HepG2 (cell line): ENCODE measurements at places on chromosomes 12 and 14.
A peak's percentile ranks its signal among the peaks of the same experiment; 100 is the strongest.

DNA sequence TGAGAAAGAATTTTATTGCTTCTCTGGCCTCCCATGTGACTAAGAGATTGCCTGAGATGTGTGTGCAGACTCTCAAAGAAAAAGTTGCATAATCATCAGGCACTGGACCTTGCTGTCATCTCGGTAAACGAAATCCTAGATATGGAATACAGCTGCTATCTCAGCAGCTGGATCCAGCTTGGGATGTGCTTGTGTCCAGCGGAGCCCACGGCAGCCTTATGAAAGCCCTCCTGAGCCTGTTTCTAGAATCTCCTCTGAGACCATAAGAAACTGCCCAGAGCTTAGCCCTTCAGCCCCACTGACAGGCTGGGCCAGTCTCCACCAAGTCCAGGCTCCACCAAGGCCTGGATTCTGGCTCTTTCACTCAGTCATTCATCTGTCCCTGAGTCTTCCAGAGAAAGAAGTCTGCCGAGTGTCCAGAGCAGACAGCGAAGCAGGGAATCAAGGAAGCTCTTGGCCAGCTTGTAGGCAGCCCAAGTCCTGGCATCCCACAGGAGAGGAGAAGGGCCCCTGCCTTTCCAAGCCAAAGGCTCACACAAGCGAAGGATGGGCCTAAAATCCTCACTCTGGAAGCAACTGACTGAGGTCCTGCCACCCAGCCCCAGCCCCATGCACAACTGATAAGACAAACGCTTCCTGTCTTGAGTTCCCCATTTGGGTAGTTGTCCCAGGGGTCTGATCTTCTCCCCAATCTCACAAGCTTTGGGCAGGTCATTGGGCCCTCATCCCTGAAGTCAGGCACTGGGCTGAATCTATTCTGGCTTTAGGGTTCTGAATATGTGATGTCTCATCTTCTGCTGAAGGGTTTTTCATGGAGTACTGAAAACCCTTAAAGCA, 97.8 kb downstream of the SEC23A start:
- no peak for DNase-seq

DNA sequence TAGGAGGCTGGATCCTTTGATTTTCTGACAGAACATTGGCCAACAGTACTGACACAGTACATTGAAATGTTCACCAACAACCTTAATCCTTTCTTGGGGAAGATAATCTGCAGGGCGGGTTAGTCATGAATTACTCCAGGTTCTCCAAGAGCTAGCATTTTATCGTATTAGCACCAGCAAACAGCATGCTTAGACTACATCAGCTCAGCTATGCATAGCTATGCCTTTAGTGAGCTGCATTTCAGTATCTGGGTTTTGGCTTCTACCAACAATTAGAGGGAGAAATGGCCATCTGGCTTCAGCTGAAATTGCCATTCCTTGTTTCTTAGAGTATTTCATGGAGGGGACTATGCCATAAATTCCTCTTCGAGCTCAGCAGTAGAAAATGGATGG, 33.8 kb downstream of the SAMD4A start:
- no peak for DNase-seq

DNA sequence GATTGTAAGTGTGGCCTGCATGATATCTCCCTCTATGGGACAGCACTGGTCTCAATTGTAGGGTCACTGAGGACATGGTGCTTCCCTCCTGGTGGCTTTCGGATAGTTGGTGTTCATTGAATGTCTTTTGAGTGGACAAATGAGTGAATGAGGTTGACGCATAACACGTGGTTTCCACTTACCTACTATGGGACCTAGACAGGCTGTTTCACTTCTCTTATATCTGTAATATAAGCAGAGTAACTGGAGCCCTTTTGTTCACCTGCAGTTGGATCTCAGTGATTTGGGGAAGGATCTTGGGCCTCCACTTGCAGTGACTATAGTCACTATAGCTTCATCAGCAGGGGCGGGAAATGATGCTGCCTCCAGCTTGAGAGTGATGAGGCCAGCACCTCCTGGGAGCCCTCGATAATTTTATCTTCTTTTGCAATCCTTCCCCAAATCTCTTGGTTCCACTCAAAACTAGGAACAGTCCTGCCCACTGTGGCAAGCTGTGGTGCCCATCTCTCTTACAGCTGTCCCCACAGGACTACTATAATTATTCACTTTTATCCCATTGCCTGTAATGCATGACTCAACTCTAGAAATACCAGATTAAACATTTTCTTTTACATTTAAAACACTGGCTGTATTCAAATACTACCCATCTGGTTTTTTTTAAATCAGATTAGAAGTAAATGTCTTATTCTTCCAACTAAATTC, 242.9 kb downstream of the CHST11 start:
- DNase-seq: no peak

DNA sequence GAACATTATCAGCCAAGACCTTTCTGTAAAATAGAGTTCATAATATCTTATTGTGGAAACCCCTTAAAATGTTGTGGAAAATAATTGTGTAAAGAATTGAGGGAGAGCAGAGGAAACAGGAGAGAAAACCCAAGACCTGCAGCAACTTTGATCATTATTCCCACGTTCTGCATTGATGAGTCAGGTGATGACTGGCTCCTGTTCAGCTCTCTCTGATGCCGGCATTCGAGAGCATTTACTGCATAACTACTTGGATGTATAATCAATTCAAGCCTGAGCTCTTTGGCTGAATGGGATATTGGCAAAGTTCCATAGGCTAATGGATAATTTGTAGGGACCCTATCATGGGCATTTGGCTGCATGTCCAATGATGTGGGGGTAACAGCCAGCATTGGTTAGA, 176.3 kb upstream of the ARID2 start:
- DNase-seq: no peak

GRCh38 chr12:24838531-24838950, 110.4 kb downstream of the BCAT1 start:
- no peak for DNase-seq

DNA sequence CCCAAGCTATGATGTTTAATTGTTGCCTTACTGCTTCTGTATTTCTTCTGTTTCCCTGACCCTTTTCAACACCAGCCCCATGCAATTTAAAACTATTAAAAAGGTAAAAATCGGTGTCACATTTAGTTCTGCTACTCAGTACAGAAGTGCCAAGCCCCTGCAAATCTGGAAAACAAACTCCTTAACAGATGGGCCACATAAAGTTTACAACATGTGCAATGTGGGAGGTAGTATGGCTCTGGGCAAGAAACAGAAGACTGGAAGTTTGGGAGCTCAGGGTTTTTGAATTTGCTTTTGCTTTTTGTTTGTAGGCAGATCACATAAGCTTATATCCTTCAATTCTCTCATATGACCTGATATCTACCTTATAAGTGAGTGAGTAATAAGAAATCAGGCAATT, 404.0 kb upstream of the ATP2B1 start:
- no peak for DNase-seq

- DNase-seq: no peak
Observed at GRCh38 chr12:3036901-3037600, 40.1 kb upstream of the TSPAN9 start.

- no peak for DNase-seq
Observed at GRCh38 chr12:90896164-90896563, 58.8 kb downstream of the CCER1 start.

DNA sequence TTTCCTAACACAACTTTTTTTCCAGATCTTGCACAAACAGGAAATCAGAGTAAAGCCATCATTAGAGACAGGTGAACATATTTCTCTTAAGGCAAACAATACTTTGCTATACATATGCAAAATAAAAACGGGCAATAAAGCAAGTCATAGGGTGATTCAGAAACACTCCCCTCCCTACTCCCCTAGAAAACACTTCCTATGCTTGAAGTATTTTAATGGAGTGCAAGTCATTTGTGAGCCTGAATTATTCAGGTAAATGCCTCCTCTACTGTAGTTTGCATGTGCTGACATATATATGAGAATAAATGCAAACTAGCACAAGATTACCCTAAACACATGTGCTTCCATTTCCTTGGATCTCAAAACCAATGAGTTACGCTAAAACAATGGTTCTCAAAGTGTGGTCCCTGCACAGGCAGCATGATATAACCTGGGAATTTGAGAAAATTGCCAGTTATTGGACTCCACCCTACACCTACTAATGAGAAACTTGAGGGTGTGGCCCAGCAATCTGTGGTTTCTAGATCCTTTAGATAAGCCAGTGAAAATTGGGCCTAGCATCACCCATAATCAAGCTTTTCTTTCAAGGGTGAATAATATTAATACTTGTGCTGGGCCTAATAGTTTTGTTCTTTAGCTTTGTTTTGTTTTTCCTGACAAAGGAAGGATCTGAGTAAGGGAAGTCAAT, 159.7 kb upstream of the BMP4 start:
- no peak for DNase-seq

- DNase-seq: no peak
Observed at GRCh38 chr12:132324841-132325732, 4.3 kb downstream of the GALNT9 start.

DNA sequence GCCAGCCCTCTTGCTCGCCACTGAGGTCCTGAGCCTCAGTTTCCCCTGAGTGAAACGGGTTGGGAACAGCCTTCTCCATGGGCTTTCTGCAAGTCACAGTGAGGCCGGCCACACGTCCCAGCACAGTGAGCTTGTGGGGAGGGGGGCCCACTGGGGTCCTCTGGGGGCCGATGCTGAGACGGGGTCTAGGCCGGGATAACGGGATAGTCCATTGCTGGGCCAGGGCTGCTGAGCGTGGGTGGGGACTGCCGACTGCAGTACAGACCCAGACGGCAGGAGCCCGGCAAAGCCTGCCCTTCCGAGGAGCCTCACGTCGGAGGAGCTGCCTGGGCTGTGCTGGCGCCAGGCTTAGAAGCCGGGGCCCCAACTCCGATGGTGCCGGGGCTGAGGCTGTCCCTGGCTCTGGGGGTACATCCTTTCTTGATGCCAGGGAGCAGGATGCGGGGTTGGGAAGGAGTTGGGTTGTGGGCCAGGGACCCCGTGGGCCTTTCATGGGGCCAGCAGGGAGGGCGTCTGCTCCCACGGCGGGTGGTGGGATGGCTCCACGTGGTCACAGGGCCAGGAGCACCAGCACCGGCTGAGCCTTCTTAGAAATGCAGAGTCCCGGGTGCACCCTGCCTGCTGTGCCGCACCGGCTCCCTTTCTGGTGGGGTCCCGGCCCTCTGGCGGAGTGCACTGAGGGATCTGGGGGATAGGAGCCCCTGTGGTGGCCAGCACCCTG, 24.2 kb downstream of the NOC4L start:
- no peak for DNase-seq

GRCh38 chr14:67773844-67774377, 42.5 kb downstream of the ZFYVE26 start:
- DNase-seq: no peak

GRCh38 chr14:73723406-73723796, 9.2 kb upstream of the PNMA1 start:
- DNase-seq: no peak

DNA sequence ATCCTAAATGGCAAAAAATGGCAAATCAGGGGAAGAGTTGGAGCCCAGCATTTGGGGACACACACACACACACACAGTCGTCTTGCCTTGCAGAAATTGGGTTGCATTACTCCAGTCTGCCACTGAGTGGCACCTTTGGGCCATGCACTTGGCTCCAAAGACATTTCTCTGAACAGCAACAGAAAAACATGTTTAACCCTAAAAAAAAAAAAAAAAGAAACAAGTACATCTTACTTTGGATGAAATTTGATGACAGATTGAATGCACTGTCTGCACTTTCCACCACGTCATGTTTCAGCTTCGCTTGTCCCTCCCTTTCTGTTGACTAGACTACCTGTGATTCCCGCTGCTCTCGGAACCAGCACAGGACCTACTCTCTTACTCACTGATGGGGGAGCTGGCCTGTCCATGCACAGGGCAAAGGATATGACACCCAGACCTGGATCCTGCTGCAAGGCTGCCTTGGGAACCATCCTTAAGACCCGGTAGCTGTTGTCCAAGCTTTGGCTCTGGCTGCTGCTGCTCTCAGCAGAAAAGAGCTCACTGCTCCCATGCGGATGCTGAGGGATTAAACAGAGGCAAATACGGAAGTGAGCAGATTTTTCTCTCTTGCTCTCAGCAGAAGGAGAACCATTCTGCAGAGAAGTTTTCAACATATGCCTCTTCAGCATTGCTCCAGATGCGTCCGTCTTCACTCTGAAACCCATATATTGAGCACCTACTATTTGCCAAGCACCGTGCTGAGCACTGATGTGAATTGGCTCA, 376.8 kb downstream of the DPF3 start:
- DNase-seq: peak; percentile 46

- DNase-seq: no peak
Observed at GRCh38 chr14:75547552-75548250, 25.4 kb downstream of the BATF start.

GRCh38 chr12:11981121-11981733, 89.5 kb upstream of the BCL2L14 start:
- no peak for DNase-seq

DNA sequence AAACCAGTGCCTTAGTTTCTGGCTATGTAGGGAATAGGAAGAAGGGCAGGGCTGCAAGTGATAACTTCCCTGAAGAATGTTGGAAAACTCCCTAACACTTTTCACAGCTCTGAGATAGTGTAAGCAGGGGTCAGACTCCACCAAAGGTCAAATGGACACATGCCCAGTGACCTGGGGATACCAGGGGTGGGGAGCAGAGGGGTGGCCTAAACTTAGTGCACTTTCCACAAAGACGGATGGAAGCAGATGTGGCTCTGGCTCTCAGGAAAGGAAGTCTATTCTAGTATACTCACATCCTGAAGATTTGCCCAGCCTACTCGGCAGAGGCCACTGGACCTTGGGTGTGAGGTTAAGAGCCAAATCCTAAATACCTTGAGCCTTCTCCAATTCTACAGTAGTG, 285.8 kb downstream of the NUAK1 start:
- DNase-seq: no peak

DNA sequence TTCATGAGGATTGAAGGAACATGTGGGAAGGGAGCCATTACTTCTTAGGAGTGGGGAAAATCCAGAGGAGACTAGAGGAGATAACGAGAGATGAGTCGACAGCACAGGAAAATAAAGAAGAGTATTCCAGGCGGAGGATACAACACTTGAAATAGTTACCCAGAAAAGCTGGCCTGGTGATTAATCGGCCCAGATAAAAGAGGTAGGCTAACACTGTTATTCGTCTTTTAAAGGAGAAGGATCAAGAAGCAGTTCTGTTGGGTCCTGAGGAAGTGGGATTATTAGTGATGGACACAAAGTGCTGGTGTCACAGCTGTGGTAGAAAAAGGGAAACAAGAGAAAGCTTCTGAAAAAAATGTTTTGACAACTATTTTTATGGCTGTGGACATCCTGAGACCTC, 425.3 kb downstream of the ZFP36L1 start:
- no peak for DNase-seq
